Activated CD8-positive, alpha-beta memory T cell treated with anti-CD3 and anti-CD28 coated beads for 1 hour (primary cell): ENCODE measurements at places on chromosomes 3 and 15.
A peak's percentile ranks its signal among the peaks of the same experiment; 100 is the strongest.

GRCh38 chr3:104582092-104582491 lies 784.6 kb upstream of the ALCAM start:
- no peak for DNase-seq

- no peak for DNase-seq
These were observed 63.1 kb downstream of the ARNT2 start for GRCh38 chr15:80467311-80467714.

GRCh38 chr3:114510201-114510600 lies 216.4 kb downstream of the TIGIT start:
- DNase-seq, result no peak

DNA sequence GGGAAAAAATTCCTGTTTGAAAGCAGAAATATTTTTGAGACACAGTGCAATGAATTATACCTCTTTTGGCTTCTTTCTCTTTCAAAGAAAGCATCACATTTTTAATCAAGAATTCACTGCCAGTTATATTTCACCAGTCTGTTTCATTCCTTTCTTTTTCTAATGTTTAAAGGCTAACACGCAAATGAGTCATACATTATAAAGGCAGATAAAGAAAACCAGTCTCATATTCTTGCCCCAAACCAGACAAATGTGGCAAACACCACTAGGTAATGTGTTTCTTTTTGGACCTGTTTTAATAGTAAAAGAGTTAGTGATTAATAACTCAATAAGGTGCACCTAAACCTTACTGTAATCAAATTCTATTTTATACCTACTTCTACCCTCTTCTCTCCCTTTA lies 83.8 kb downstream of the PLOD2 start:
- DNase-seq, result no peak

DNA sequence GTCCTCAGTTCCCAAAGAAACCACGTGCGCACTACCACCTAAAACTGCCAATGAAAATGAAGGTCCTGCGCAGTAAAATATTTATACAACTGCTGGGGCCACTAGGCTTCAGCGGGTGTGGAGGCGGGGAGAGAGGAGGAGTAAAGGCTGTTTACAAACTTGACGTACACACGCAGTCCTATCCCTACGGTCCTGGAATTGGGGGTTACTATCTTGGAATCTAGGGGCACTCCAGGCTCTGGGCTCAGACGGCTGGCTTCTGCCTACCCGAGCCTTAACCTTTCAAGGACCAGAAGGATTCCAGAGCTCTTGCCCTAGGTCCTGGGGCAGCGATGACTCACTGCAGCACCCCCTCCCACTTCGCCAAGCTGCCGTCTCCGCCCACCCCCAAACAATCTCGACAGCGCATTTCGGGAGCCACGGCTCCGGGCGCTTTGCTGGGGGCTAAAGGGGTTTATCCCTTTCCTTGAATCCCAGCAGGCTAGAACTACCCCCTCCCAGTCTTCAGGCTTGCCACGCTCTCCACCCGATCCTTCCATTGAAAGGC lies 3.0 kb downstream of the ADAMTS9 start:
- no peak for DNase-seq

DNA sequence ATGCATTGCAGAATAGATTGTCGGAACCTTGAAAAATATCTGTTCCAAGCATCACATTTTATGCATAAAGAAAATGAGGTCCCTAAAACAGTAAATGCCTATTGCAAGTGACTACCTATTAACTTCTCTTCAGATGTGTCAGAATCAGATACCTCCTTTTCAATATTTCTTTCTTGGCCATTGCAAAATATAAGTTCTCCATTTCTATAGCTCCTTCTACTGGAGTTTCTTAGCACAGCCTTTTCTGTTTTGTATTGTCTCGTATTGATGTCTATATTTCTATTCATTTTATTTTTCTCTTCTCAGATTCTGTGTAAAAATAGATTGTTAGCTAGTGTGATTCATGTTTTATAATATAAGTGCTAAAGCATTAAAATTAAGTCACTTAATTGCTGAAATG lies 63.4 kb downstream of the PPARG start:
- no peak for DNase-seq

GRCh38 chr15:101185770-101186169 lies 66.1 kb downstream of the CHSY1 start:
- no peak for DNase-seq

DNA sequence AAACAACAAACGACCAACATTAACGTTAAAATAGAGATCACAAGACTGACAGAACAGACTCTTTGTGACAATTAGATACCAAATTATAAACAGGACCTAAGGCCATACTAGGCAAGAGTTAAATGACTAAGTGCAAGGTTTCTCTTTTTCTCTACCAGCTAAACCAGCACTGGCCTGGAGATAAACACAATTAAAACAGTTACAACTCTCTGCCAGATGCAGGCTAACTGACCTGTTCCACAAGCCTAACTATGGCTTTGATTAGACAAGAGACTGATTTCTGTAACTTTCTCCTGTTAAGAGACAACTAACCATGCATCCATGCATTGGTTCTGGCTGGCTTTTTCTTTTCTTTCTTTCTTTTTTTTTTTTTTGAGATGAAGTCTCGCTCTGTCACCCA lies 1.6 kb upstream of the ARL8B start:
- no peak for DNase-seq

DNA sequence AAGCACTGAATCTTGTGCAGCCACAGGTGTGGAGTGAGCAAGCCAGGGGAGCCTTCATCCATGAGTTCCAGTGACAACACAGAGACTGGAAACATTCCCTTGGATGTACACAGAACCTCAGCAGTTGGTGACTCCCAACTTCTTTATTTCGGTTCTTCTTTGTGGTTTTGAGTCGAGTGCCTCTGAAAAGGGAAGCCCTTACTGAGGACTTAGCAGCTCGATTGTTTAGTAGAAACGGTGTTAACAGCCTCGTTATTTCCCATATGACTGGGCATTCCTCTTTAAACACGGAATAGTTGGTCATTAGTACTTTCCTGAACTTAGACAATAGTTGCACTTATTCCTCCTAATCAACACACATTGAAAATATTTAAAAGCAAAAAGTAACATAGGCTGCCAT lies 7.7 kb downstream of the SLCO3A1 start:
- DNase-seq, result no peak

DNA sequence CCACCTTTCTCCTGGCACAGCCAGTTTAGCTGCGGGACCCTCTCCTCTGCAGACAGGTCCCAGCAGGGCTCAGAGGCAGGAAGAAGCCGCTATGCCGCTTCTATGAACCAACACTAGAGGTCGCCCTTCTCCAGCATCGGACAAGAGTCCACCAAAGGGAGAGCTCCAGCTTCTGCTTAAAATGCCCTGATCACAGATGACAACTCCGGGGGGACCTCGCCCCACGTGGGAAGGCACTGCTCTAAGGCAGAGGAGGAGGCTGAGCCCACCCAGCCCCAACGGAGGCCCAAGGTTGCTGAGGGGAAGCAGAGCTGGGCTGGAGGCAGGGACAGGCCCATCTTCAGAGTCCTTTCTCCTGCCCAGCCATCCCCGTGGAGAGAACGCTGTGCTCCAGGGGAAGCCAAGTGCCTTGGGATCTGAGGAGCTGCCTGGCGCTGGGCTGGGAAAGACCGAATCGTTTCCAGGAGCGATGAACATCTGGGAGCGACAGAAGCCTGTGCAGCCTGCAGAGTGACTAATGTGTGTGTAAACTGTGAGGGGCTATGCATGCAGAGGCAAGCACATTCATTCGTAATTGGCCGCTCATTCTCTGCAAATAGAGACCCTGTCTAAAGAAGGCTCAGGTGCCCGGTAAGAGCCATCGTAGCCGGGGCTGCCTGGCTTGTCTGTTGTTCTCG lies 43.5 kb upstream of the BDH1 start:
- peak; percentile 50 for DNase-seq

GRCh38 chr3:12370758-12371157 lies 81.9 kb downstream of the PPARG start:
- no peak for DNase-seq

DNA sequence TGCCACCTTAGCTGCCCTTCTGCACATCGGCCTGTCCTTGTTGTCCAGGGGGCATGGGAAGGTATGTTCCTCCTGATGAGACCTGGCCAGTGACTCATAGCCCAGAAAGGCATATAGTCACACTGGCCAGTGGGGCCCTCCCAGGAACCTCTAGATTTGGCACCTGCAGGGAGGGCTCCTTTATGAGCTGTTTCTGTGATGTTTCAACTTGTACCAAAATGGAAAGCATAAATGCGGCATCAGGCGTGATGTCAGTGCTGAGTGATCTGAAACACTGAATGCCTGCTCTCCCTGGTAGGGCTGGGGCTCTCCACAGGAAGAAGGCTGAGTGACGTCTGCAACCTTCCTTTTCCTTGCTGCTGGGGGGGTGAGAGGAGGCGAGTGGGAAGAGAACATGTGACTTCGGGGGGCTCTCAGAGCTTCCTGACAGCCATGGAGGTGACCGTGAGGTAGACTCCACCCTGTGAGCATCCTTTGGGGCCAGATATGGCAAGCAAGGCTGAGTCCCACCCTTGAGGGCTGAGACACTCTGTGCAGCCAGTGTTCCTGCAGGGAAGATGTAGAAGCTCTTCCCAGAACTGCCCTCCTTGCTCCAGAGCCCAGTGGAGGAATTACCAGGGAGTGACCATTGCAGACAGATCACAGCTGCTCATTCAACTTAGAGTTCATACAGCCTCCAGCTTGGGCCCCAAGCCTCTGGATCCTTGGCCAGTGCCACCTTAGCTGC lies 37.1 kb upstream of the APEH start:
- DNase-seq, result no peak

GRCh38 chr3:15541371-15541770 lies 19.9 kb upstream of the COLQ start:
- DNase-seq, result no peak

- DNase-seq, result no peak
These were observed 195.2 kb upstream of the MME start for GRCh38 chr3:154884952-154885351.

GRCh38 chr3:150546226-150547044 lies at the start of the genes EIF2A and SERP1:
EIF2A (plus strand) TSS chr3:150546787; CDS start chr3:150546803, 16 bp downstream.
SERP1 (minus strand) TSS chr3:150546496; CDS start chr3:150546135, 361 bp downstream.
- DNase-seq, result peak; percentile 98

- DNase-seq, result no peak
These were observed 2.6 kb upstream of the ULK3 start for GRCh38 chr15:74845581-74845980.

GRCh38 chr3:174442302-174442682 lies 416.8 kb upstream of the NAALADL2 start:
- no peak for DNase-seq

DNA sequence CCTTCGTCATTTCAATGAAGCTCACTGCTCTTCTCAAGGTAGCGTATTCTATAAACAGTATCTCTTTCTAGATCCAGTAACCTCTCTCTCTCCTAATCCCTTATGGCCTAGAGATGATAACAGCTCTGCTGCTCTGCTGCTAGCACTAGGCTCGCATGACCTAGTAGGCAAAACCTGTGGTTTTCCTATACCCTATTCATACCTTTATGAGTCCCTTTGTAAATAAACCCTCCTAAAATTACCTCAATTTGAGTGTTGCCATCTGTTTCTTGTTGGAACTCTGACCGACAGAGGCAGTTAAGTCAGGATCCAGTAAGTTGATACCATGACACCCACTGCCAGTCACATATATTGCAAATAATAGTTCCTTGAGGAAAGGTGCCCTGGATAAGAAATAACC lies 7.3 kb downstream of the CCDC14 start:
- no peak for DNase-seq

GRCh38 chr3:105502333-105502732 lies 135.6 kb downstream of the ALCAM start:
- DNase-seq, result no peak

- DNase-seq, result no peak
These were observed 86.9 kb upstream of the MEX3B start for GRCh38 chr15:82132742-82133141.

DNA sequence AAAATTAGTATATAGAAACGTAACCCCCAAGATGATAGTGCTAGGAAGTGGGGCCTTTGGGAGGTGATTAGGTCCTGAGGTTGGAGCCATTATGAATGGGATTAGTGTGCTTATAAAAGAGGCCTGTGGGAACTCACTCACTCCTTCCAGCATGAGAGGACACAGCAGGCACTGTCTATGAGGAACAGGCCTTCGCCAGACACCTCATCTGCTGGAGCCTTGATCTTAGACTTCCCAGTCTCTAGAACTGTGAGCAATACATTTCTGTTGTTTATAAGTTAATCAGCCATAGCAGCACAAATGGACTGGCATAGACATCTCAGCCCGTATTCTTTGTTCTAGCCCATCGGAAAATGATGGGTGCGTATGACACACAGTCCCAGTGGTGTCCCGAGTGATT lies 152.3 kb downstream of the GABRG3 start:
- no peak for DNase-seq

DNA sequence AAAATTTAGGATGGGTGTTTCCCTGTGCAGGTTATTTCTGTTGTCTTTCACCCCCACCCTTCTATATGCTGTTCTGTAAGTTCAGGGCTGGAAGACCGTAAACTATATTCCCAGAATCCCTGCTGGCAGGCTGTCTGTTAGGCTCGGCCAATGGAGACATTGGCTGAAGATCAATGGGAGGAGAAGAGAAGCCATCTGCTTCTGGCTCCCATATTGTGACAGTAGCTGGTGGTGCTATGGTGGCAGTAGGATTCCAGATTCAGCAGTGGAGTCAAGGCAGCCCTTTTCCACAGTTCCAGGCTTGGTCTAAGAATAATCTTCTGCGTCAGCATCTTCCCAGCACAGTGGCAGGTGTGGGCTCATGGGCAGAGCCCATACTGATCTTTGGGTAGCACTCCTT lies 226.6 kb downstream of the ABHD5 start:
- DNase-seq, result no peak

DNA sequence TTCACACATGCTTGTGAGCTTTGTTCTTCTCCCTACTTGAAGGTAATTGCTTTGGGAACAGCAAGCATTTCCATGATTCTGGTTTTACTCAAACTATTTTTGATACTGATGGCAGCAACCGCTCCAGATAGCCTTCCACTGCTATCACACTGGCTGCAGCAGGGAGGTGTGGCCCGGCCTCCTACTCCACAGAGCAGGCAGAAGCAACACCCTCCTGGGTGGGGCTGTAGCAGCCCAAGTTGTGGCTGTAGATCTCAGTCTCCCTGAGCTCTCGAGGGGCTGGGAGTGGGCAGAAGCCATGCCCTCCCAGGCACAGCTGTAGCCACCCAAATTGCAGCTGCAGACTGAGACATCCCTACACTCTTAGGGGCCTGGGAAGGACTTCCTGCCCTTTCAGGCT lies 878.8 kb upstream of the GBE1 start:
- no peak for DNase-seq

DNA sequence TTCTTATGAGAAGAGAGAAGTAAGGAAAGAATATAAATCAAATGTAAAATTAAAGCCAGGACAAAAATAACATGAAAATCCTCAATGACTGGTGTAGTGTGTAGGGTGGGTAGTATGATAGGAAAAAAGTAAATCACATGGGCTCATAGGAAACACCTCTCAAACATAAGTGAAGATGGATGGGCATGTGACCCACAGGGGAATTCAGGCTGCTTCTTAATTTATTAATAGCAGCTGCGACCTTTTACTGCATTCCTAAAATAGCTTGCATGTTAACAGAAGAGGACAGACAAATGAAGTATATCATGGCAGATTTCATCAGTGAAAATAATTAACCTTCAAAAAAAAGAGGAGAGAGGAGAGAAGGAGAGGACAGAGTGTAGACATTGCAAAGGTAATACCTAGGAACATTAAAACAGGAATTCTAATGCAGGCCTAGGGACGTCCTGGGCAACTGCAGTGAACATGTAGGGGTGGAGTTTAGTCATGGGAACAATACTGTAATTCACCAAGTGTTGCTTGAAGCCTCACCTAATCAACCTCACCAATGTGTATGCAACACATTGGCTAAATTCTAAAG lies 132.9 kb downstream of the KCNMB2 start:
- DNase-seq, result no peak

GRCh38 chr15:26891448-26892181 lies 24.8 kb downstream of the GABRA5 start:
- DNase-seq, result no peak

- DNase-seq, result no peak
These were observed 43.7 kb downstream of the CHRD start for GRCh38 chr3:184423561-184423960.

- no peak for DNase-seq
These were observed 581.4 kb upstream of the TBL1XR1 start for GRCh38 chr3:177778633-177779032.
